Aorta (tissue), 5 donors: ENCODE measurements at places on chromosomes 7 and 10. TPM values are rescaled to one million over a fixed set of nuclear protein-coding genes. Genes with fewer than 3 reads are reported as not detected.
A peak's percentile ranks its signal among the peaks of the same experiment; 100 is the strongest.

The SLC26A3 gene
- 20.9 TPM for polyA plus RNA-seq

The SLC26A5 gene
- not detected for polyA plus RNA-seq

The CAMK2G gene
- polyA plus RNA-seq: 70.9 TPM

DNA sequence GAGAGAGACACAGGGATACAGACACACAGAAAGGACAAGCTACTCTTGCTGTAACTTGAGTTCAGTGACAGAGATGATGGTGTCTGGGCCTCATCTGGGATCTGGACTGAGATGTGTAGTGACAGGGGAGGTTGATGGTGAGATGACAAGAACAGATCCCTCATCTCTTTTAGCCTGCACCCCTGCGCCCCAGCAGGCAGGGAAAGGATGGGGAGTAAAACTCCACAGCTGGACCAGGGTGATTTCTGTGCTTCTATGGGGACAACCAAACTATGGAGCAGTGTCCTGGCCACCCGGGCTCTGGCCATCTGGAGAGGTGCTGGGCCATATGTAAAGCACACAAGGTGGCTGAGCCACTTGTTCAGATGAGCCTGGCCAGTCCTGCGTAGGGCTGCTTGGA, 4.5 kb upstream of the LRRC18 start:
- no peak for DNase-seq

DNA sequence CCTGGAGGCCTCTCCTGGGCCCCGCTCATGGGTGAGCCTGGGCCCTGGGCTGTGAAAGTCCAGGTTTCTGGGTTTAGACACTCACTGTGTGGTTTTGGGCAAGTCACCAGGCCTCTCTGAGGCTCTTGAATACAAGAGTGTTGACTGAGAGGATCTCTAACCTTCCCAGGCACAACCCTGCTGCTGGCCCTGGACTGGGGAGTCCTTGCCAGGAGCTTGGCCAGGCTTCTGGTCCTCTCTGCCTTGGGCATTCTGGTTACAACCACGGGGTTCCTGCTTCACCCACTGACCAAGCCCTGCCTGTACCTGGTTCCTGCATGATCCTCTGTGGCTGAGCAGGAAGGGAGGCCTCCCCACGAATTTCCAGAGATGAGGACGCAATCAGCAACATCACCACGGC, 63.6 kb upstream of the COL13A1 start:
- DNase-seq: no peak

DNA sequence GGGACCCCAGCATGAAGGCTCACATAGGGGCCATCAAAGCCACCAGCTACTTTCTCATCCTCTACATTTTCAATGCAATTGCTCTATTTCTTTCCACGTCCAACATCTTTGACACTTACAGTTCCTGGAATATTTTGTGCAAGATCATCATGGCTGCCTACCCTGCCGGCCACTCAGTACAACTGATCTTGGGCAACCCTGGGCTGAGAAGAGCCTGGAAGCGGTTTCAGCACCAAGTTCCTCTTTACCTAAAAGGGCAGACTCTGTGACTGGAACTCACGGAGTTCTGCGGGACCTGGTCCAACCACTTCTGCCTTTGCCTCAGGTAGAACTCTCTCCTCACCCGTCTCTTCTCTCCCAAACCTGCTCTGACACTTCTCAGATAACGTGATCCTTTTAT, 945 bp downstream of the TAS2R40 start:
- peak; percentile 67 for DNase-seq

GRCh38 chr7:1572111-1572822, 2.4 kb upstream of the PSMG3 start:
- no peak for DNase-seq

DNA sequence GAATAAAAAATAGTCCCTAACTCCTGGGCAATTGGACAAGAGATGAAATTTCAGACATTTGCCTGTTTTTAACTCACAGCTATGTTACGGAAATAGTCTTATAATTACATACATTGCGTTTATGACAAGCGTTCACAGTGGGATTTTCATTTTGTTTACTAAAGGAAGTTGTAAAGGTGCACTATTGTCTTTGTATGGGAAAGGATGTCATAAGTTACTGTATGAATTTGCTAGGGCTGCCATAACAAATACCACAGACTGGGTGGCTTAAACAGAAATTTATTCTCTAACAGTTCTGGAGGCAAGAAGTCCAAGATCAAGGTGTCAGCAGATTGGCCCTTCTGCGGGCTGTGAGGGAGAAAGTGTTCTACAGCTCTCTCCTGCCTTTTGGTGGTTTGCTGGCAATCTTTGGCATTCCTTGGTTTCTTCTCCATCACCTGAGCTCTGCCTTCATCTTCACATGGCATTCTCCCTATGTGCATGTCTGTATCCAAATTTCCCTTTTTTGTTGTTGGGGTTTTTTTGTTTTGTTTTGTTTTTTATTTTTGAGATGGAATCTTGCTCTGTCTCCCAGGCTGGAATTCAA, 5.6 kb downstream of the NFE2L3 start:
- no peak for DNase-seq

- DNase-seq: no peak
Measured at GRCh38 chr10:72082856-72083789, 5.2 kb downstream of the SPOCK2 start.

DNA sequence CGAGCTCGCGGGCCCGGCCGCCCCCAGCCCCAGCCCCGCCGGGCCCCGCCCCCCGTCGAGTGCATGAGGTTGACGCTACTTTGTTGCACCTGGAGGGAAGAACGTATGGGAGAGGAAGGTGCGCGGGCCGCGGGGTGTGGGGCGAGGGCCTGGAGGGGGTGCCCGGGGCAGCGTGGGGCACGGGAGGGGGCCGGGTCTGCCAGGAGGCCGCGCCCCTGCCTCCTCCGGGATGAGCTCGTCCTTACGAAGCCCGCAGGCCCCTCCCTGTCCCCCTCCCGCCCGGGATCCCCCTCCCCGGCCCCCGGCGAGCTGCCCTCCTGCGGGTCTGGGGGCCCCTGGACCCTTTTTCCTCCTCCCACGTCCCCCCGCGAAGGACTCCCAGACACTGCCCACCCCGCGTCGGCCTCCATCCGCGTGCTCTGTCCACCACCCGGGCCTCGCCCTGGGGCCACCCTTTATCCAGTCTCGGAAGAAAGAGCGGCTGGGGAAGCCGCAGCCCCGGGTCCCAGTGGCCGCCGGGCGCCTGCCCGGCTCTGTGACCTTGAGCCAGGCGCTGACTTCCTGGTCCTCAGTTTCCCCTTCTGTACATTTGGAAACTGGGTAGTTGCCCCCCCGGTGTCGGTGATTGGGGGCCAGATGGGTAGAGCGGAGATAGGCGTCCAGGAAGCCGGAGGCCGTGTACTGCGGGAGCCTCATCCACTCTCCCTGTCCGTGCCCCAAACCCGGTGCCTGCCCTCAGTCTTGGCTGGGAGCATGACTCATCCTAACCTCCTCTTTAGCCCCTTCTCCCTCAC, 521 bp downstream of the LIMK1 start:
- peak; percentile 66 for DNase-seq
